ENCODE measurements at places on chromosomes 16 and 17.

DNA sequence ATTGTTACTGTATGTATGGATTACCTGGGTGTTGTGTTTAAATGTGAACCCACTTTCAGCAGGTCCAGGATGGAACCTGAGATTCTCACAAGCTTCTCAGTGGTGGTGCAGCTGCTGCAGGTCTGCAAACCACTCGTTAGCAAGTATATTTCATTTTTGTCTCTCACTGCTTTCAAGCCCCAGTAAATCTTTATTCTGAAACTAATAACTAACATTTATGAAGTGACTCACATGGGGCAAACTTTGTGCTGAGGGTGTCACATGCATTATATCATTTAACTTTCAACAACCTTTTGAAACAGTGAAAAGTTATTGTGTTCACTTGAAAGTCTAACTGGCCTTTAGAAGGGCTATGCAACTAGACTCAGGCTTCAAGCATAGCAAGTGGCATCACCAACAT lies 98.9 kb upstream of the DYNLRB2 start:
- ATAC-seq: no peak

GRCh38 chr17:42918902-42919521 lies 18.4 kb downstream of the G6PC1 start:
- no peak for ATAC-seq

DNA sequence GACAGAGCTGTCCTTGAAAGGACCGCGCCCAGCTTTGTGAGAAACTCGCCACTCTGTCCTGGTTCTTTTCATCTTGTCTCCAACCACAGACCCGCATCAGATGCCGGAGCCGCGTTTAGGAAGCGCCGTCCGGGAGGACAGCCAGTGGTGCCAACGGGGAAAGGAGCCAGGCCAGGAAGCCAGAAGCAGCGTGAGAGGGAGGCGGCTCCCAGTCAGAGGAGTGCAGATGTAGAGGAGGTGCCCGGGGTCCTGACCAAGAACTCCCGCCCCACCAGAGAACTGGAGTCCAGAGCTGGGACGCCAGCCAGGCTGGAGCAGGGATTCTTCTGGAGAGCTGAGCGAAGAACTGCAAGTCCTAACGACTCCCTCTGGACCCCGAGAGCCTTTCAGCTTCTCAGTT lies 49.3 kb upstream of the TNRC6C start:
- ATAC-seq: no peak

DNA sequence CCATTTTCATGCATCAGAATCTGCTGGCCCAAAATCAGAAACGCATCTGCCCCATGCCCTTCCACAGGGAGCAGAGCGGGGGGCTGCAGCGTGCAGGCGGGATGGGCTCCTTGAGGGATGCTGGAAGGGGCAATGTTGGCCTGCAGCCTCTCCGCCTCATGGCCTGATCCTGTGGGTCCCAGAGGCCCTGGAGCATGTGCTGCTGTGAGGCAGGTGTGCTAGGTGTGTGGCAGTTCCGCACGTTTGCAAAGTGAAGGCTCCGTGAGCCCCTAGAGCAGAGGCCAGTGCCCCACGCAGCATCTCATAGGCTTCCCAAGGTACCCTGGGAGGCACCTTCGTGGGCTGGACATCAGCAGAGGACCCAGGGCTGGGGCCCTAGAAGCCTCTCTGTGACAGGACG lies 36.4 kb upstream of the CDH15 start:
- ATAC-seq: no peak

DNA sequence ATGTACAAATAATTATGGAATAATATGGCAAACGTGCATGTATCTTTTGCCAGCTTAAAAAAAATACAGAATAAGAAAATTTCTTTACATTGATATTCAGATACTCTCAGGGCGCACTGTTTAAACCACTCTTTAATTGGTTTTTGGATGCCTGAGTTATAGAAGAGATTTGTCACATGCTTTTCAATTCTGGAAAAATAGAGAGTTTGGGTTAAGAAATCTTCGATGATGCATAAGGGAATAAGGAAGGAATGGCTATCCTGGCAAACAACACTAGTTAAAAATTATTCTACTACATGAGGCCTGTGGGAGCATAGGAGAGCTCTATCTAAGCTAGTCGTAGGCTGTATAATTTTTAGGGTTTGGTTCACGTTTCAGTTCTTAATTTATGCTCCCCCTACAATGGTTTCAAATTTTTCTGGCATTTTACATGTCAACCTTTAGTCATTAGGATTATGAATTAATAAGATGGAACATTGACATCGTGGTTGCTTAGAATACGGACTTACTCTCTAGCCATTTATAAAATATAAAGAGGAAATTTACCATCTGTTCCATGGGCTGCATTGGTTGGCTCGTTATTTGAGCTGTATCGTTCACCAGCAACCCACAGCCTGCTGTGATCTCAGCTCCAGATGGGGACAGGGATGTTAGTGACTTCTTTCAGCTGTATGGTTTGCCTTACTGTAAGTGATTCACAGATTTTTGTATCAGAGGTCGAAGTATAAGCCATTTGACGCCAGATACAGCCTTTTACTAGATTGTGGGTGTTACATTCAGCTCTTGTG lies 15.9 kb downstream of the NARF start:
- ATAC-seq: no peak

DNA sequence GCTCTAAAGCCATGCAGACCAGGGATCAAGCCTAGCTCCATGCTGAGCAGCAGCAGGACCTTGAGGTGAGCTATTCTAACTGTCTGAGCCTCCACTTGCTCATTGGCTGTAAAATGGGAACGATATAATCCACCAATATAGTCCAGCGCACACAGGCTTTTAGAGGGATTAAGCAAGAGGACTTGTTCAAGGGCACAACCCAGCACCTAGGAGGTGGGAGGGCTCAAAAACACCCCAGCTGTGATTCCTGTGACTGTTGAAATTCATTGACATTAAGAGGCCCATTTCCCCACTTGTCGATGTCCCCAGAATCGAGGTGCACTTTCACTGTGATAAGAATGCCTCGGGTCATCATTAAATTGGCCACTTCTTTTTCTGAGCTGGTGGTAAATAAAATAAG lies 4.1 kb downstream of the USH1G start:
- ATAC-seq: no peak

- peak; percentile 93 for ATAC-seq
These were observed 1.8 kb downstream of the TMIGD1 start for GRCh38 chr17:30332057-30332542.

DNA sequence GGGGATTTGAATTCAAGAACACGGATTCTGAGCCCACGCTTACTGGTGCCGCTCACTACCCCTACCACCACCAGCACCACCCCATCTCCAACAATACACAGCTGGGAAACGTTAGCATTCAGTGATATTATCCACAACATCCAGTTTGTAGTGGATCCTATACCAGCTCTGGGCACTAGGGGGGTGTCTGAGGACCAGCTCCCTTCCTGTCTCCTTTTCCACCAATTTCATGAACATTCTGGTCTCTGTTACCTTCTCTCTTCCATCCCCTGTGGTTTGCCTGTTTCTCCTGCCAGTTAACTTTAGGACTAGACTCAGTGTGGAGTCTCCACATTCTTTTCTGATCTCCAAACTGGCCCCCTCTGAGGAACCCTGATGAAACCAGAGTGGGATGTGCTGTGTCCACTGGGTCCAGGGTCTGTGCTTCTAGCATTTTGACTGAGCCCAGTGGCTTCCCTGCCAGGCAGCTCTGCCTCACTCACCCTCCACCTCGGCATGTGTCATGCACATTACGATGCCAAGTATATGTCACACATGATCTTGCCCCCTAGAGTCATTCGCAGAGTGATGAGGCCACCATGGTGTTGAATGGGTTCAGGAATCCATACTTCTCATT lies 187.0 kb upstream of the CDH13 start:
- ATAC-seq: no peak

Measured in activated CD4-positive, CD25-positive, alpha-beta regulatory T cell treated with anti-CD3 and anti-CD28 coated beads, Interleukin-2, amount 50 U/mL, for 24 hours (primary cell).